NCI-H510A treated with DMSO at 0.1 percent for 48 hours (cell line): ENCODE measurements at places on chromosomes 12 and 14.

DNA sequence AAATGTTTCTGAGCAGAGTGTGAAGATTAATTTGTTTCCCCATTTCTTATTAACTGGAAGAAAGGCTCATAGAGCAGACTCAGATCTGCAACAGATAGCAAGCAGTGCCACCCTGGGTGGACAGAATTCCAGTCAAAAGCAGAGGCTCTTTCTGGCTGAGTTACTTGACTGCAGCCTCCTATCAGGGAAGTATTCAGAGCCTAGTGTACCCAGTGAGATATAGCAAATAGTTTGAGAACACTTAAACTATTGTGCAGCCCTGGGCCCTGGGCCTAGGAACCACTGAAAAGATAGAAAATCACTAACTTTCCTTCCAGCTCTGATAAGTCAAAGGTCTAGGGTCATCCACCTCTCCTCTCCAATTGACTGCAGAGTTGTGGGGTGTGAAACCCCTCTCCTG, 11.2 kb upstream of the AQP2 start:
- DNase-seq: no peak

GRCh38 chr14:100441271-100441947, 118.3 kb downstream of the SLC25A47 start:
- no peak for DNase-seq

GRCh38 chr12:125289970-125290369, 224.7 kb downstream of the AACS start:
- no peak for DNase-seq

GRCh38 chr12:105744371-105745058, 394.2 kb downstream of the NUAK1 start:
- DNase-seq: no peak

DNA sequence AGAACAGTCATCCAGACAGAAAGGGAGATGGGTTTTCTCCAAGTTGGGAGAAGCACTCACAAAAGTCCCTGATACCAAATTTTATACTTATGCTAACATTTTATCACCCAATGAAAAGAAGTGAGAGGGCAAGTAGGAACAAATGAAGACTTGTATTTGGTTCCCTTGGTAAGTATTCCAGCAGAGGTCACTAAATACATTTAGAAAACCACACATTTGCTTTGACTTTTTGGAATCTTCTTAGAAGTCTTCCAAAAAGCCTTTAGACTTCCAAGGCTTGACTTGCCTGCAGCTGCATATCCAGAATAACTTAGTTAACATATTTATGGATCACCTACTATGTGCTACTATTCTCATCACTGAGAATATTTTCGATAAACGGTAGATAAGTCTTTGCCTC, 3.1 kb upstream of the GYS2 start:
- no peak for DNase-seq

GRCh38 chr12:7937833-7938506, 2.0 kb upstream of the SLC2A3 start:
- no peak for DNase-seq

DNA sequence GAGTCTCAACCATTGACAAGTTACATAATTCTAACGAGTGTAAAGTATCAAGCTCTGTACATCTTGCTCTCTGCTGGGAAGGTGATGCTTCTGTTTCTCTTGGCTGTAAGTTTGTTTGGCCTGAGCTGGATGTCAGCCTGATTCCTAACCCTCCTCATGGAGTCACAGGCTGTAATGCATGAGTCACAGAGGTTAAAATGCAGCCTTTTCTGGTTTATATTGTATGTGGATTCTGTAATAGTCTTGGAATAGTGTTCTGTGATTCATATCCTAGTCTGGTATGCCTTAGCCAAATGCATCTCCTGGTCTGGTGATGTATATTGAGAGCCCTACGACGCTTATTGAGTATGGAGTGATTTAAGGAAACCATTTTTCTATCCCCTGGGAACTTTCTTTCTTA, 104.5 kb upstream of the FRMD6 start:
- DNase-seq: no peak

- DNase-seq: peak; percentile 32
Measured at GRCh38 chr12:132638541-132639408, 20.2 kb downstream of the P2RX2 start.

DNA sequence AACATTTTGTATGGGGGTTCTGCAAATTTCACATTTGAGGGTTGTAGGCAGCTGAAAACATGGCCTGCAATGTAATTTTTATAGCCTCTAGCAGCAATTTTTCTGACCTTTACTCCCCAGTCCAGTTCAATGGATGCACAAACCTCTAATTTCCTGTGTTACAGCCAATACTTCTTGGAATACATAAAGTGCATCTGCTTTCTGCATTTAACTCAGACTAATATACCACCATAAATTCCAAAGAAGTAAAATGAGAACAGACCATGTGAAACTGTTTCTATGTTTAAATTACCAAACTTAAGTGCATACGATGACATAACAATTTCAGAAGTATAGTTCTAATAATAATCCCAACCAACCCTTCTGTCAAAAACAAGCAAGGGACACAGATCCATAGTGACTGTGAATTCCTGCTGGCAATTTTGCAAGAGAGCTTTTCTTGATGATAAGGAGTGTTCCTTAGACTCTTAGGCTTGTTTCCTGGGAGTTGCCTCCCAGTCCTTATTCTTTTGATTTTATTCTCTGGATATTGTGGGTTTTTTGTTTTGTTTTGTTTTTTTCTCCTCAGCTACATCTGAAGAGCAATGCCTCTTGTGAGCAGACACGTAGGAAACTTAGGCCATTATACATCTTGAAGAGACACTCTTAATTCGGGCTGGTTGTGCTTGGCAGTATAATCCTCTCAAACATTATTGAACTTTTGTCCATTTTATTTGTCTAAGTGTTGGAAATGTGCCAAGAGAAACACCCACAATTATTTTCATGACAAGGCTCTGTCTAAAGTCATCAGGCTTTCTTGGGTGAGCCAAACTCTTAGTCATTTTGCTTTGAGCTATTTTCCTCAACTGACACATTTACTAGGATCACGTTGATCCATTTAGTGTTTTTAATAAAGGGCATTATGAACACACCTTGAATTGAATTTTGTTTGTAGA, 51.3 kb upstream of the RERGL start:
- DNase-seq: peak; percentile 52

DNA sequence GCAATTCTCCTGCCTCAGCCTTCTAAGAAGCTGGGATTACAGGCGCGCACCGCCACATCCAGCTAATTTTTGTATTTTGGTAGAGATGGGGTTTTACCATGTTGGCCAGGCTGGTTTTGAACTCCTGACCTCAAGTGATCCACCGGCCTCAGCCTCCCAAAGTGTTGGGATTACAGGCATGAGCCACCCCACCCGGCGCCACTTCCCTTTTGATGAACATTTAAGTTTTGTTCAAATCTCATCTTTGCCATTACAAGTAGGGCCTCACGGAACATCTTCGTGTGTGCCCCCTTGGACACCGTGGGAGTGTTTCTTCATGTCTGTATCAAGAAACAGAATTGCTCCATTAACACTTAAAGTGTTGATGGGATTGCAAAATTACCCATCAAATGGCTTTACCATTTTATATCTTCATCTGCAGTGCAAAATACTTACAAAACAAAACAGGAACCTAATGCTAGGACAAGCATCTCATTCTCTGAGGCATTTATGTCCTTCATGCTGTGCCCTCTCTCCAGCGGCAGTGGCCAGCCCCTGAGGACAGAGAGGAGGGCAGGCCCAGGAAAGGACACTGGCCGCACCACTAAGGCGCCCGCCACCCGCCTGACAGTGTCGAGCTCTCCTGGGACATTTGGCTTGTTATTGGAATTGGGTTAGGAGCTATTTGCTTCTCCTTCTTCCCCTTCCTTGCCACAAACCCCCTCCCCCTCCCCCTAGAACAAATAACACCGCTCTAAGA, 61.7 kb downstream of the RFX4 start:
- DNase-seq: no peak

DNA sequence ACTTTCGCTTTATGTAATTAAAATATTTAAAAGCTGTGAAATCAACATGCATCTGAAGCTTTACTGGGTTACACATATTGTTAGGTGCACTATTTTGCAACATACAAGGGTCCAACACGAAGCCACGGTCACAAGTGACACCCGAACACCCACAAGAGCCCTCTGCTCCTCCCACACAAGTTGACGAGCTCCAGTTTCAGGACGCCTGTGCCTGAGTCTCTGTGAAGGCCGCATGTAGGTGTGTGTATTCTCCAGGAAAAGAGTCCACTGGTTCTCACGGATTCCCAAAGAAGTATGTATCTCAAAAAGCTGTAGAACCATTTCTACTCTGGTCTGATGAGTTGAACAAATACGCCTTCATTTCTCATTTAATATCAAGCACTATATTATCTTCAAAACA, 12.0 kb downstream of the SLC15A4 start:
- DNase-seq: no peak

GRCh38 chr12:67921286-67921685, 68.0 kb upstream of the IFNG-AS1 start:
- no peak for DNase-seq

DNA sequence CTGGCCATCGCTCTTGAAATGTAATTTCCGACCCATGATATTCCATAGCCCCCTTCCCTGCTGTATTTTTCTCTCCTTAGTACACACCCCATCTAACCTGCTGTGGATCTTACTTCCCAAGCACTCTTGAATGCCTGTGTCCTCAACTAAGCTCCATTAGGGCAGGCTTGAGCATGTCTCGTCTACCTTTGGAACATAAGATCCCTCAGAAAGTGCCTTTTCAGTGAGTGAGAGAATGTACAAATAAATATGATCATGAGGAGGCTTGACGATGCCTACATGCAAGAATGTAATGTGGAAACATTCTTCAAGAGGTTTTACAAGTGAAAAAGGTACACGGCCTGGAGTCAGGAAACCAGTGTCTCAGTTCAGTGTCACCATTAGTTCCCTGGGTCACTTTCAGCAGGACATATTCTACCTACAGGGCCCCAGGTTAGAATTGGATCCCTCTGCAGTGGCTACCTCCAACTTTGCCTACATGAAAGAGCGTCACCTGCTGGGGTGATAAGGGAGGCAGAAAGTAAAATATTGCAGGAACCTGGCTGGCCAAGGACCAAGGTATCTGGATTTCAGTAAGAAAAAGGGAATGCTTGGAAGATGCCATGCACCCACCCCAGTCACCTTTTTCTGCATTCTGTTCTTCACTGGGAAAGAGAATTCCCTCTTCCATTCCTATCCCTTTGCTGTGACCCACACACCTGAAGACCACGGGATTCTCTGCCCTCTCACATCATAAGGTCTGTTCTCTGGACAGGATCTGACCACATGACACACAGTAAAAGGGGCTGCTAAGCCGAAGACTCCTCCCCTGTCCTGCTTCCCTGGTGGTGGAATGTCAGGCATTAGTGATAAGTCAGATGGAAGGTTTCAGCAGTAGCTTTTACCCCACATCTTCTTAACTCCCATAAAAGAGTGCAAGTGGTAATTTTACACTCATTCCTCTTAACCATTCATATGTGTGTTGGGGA, 24.6 kb upstream of the SERPINA1 start:
- DNase-seq: no peak

GRCh38 chr12:108302403-108303311, 36.5 kb downstream of the CMKLR1 start:
- no peak for DNase-seq

DNA sequence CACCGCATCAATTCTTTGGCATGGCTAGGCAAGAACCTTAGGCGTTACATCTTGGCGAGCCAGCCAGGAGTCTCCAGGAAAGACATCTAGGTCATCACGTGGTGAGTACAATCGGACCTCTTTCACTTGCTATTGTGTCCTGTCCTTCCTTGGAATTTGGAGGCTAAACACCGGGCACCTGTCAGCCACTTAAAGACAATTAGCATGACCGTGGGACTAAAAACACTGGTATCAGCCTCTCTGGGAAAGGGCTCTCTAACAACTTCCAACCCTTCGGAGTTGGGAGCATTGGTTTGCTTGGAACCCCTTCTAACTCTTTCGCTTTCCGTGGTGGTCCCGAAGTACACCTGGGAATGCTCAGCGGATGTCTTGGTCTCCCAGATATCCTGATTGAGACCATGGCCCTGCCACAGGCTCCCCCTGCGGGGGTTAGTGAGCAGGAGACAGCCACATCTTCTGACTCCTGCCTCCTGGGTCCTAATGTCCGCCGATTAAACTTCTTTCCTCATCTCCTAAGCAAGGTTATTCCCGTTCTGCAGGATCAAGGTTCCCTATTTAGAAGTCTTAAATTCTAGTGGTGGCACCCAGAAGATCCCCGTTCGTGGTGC, 971.7 kb downstream of the FSCB start:
- no peak for DNase-seq

DNA sequence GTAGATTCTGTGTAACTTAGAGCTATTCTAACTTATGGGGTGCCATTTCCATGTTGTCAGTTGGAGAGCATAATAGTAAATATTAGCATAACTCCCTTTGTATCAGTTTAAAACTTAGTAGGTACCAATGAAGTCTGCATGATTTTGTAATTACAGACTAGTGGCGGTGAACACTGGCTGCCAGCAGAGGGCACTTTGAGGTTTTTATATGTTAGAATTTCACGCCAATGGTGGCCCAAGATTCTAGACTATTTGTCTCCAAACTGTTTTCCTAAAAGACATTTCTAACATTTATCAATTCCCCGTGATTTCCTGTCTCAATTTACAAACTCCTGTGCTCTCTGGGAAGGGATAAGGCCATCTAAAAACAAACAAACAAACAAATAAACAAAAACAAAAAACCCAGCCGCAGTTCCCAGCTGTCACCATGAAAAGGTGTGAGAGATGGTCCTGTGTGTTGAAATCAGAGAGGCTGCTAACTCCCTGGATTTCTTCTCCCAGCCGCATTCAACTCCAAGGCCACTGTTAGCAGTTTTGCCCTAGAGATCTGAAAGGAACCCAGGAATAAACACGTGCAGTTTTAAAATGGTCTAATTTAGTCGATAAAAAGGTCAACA, 57.6 kb downstream of the BRMS1L start:
- DNase-seq: peak; percentile 77

- no peak for DNase-seq
Measured at GRCh38 chr14:49363821-49364751, 222.1 kb downstream of the RPS29 start.

DNA sequence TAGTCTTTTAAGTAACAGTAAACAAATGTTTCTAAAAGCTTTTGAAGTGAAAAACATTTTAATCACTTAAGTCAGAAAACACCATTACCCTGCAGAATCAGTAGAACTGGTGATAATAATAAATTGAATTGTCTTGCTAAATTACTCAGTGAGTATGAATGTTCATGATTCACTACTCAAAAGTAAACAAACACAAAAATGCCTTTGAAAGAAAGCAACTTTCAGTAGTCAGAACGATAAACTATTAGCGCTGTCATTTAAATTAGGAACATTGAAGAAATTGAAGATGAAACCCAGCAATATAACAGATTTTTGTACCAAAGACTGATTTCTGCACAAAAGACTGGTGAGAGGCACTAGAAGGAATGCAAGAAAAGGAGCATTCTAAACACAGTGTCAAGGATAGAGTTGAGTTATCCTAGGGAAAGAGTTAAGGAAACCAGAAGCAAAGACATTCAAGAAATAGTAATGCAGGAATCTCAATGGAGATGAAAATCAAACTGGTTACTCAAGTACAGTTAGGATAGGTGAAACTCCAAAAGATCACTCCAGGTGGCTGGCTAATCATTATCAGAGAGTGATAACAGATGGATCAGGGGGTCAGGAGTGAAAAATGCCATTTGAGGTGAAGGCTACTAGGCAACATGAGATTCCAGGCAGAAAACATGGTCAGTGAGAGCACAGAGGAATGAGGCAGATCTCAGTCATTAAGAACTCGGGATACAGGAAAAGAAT, 77.4 kb upstream of the ALG10 start:
- no peak for DNase-seq
